Stimulated activated CD4-positive, alpha-beta T cell treated with anti-CD3 and anti-CD28 coated beads, Interleukin-1b, Interleukin-23, amount 100 ng/mL, for 24 hours (primary cell): ENCODE measurements at places on chromosomes 1 and 21.

DNA sequence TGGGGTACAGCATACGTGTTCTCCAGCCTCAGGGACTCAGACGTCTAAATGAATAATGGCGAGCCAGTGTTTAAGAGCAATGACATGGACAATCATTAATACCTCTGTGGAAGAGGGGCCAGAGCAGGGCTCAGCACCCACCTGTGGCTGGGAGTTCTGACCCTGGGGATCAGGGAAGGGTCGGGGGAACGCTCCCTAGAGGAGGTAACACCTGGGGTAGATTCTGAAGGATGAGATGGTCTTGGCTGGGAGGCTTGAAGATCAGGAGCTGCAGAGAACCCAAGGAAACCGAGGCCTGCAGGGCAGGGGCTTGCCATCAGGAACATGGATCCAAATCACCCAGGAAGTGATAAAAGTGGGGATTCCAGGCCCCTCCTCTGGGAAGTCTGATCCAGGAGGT, 138.2 kb upstream of the RUNX3 start:
- DNase-seq: no peak

GRCh38 chr1:231866392-231867331, 240.1 kb downstream of the DISC1 start:
- peak; percentile 42 for DNase-seq

DNA sequence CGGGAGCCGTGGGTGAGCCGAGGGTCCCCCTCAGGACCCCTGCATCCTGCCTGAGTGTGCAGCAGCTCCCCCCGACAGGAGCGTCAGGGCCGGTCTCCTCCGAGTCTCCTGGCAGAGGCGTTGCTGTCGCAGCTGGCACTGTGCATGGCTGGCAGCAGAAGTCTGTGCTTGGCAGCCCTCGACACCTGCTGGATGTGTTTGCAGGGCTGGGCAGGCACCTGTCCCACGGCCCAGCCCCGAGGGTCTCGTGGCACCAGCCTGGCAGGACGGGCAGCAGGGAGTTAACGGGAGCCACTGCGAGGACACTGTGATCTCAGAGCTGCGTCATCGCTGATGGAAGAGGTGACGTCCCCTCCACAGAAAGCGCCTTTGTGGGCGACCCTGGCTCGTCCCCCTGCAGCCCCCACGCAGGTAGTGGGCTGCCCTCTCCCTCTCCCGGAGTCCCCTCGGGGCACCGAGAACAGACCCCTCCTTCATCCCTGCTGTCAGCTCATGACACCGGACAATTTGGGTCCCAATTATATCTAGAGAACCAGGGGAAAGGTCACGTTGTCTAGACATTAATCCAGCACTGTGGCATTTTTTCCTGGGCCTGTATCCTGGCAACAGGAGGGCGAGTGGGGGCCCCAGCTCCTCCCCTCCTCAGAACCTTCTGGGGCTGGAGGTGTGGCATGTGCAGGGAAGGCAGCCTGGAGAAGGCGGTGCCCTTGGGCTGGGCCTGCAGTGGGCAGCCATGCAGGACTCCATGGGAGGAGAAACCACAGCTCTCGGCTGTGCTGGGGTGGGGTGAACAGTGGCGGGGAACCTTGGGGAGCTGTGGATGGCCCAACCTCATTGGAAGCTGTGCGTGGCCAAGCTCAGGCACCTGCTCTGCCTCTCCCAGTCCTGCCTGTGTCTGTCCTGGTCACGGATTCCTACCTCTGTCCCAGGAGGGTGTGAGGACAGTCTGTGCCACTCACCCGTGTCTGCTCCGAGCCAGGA, 15.4 kb downstream of the COL18A1 start:
- no peak for DNase-seq

GRCh38 chr1:41790351-41790750, 128.4 kb downstream of the HIVEP3 start:
- DNase-seq: no peak

DNA sequence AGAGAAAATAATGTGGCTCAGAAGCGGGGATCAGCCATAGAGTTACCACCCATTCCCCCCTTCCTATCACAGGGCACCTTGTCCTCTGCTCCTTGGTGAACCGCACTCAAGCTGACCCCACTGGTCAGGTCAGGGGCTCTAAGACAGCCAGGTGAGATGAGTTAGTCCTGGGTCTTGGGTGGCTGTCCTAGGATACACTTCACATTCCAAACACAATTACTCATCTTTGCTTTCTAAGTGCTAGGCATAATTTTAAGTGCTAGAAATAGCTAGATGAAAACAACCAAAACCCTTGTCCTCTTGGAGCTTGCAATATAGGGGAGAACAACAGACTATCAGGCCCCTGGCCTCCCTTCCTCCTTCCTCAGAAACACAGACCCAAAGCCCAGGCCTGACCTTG, 7.8 kb upstream of the MUTYH start:
- DNase-seq: no peak

DNA sequence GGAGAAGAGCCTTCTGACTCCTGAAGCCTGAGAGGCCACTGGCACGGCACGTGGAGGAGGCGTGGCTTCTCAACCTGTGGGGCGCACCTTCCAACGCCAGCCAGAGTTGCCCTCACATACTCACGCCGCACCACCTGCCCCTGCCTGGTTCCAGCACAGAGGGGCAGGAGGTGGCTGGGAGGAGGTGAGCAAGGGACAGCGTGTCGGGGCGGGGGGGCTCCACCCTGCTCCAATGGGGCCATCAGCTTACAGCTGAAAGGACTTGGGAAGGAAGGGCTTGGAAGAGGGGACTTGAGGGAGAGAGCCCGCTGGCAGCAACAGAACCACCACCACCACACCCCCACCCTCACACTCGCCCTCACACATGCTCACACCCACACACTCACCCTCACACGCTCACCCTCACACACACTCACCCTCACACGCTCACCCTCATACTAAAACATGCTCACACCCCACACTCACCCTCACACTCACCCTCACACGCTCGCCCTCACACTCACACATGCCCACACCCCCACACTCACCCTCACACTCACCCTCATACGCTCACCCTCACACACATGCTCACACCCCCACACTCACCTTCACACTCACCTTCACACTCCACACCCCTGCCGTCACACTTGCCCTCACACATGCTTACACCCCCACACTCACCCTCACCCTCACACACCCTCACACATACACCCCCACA, 41.6 kb upstream of the EDN2 start:
- DNase-seq: no peak

DNA sequence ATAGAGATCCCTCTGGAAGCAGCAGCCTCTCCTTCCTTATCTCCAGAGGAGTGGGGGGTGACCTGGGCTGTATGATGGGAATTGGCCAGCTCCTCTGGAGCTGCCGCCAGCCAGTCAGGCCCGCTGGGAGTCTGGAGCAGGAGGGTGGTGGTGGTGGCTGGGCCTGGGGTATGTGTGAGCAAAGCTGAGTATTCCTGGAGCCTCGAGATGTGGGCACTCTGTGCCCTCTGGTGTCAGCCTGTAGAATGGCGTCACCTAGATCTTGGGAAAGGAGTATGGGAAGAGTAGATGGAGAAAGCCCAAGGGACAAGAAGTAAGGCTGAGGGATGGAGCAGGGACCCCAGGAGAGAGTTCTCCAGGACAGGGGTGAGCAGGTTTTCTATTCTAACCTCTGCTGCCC, 16.0 kb downstream of the VANGL2 start:
- DNase-seq: no peak

GRCh38 chr1:87530042-87530807, 201.5 kb downstream of the LMO4 start:
- no peak for DNase-seq

DNA sequence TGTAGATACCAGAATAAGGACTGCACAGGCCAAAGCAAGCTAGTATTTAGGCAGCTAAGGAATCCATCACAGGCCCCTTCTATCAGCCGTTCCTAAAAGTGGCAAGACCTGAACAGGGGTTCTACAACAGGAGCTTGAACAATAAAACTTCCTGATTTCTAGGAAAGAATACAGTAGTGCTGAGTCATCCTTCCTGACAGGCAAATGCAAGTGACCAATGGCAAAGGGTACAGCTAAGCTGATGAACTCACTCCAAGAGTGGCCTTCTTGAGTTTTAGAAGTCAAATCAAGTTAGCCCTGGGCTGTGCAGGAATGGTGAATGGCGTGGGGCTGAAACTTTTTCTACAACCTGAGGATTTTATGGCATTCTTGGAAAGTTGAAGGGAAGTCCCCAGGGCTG, 112.9 kb downstream of the GREM2 start:
- no peak for DNase-seq

DNA sequence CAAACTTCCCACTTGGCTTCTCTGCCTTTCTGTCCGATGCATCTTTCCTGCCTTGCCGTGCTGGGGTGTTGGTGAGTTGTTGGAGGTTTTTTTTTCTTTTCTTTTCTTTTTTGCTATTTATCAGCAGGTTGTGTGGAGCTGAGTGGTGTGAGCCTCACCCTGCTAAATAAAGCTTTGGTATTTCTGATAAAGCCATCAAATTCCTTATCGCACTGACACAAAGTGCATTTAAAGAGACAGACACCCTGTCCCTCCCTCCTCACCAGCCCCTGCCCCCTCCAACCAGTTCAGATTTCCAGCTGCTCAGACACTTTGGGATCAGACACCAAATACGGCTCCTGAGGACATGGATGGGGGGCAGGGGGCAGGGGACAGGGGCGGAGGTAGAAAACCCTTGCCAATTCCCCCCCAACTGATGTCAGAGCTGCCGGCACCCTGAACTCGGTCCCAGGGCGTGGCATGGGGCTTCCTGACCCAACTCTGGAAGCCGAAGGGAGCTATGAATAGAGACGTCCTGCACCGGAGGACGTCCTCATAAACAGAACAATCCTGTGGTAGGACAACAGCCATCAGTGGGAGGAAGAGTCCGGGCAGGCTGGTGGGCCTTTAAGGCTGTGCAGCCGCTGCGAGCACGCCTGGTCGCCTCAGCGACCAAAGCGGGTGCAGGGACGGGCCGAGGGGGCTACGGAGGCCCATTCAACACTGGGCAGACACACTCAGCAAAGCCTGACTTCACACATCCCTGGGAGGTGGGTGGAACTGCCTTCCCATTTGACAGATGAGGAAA, 79.0 kb downstream of the CASZ1 start:
- no peak for DNase-seq

GRCh38 chr1:216944864-216945510, 221.8 kb upstream of the ESRRG start:
- DNase-seq: no peak

- DNase-seq: no peak
These were observed 179.3 kb downstream of the KAZN start for GRCh38 chr1:14777516-14778506.

DNA sequence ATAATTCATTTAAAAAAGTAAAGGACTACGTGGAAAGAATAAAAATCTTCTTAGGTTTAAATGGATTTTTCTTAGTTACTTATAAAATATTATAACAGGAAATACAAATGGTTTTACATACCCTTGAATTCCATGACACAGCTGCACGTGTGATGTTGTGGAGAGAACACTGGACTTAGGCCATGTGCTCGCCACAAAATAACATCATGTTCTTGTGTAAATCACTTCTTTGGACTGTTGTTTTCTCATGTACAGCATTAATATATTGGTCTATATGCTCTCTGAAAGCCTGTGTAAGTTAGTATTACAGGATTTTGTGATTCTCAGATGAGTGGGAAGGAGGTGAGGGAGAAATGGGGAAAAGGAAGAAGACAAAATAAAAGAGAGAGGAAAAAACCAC, 228.2 kb downstream of the DNM3 start:
- no peak for DNase-seq

DNA sequence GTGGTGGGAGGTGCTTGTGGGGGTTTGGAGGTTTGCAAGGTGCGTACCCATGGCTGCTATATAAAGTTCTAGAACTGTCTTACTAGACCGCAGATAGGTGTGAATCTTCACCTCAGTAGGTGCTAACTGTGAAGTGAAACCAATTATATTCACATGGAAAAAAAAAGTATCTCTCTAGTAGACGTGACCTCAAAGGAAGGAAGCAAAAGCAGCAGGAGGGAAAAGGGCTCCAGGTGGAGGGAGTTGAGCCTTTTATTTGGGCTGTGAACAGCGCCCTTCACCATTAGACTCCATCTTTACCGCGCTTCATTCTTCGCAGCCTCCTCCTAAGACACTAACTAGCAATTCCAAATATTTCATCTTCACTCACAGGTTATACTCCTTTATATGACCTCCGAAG, 129.8 kb downstream of the TBX19 start:
- no peak for DNase-seq

DNA sequence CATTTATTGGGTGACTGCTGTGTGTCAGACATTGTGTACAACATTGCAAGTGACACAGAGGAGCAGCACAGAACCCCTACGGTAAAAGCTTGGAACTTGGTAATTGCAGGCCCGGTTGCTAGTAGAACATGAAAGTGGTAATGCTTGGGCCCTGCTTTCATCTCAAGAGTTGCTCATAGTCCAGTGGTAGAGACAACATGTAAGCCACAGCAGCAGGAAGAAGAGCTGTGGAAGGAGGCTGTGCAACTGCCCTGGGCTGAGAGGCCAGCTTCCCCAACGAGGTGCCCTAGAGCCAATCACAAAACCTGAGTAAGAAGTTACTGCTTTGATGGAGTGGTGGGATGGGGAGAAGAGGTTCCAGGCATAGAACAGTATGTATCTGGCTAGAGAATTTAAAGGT, 18.4 kb downstream of the CNIH4 start:
- DNase-seq: no peak

GRCh38 chr1:55057270-55057955, 18.1 kb downstream of the PCSK9 start:
- no peak for DNase-seq

DNA sequence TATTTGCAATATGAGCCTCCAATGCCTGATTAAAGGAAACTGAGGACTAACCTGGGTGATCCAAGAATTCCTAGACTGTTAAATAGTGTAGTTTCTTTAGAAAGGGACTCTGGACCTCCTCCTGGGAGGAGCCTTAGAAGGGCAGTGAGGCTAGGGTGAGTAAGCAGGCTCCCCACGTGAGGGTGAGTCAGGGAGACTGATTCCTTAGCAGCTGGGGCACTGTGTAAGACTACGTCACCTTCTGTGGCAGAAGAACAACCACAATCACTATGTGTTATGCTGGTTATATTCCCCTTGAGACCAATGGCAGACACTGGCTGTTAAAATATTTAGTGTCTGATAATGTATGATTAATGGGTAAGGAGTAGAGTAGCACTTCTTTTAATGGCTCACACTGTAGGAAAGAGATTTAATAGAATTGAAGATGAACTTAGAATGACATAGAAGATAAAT, 53.3 kb upstream of the SYT14 start:
- DNase-seq: peak; percentile 46

DNA sequence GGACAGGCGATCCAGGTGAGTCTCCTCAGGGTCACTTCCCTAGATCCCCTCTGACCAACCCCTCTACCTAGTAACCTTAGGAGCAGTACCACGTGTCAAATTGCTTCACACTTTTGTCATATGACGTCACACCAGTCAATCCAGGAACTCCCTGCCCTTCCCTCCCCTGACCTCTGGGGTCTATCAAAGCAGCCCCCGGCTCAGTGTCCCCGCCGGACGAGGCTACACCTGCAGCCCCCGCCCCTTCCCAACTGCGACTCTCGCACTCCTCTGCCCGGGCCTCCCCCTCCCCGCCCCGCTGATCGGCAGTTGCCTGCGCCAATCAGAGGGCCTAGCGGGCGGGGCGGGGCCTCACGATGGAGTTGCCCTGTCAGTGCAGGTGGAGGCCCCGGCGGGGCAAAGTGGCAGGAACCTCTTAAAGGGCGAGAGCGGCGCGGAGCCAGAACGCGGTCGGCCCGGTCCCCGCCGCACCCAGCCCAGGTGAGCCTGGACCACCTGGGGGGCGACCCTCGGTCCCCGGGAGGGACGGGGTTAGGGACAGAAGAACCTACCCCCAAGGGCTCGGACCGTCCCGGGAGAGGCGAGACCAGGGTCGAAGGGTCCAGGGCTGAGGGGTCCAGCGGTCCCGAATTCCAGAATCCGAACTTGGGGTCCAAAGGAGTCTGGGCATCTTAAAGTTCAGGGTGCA, 27.5 kb upstream of the EPB41 start:
- DNase-seq: peak; percentile 87

GRCh38 chr1:193431265-193431977, 245.0 kb upstream of the B3GALT2 start:
- DNase-seq: no peak
